Tibial nerve (tissue), 4 donors: ENCODE measurements at places on chromosomes 4 and X. TPM values are rescaled to one million over a fixed set of nuclear protein-coding genes. Genes with fewer than 3 reads are reported as not detected.
A peak's percentile ranks its signal among the peaks of the same experiment; 100 is the strongest.

- no peak for DNase-seq
Measured at GRCh38 chr4:29066861-29067260, 1653.3 kb upstream of the PCDH7 start.

DNA sequence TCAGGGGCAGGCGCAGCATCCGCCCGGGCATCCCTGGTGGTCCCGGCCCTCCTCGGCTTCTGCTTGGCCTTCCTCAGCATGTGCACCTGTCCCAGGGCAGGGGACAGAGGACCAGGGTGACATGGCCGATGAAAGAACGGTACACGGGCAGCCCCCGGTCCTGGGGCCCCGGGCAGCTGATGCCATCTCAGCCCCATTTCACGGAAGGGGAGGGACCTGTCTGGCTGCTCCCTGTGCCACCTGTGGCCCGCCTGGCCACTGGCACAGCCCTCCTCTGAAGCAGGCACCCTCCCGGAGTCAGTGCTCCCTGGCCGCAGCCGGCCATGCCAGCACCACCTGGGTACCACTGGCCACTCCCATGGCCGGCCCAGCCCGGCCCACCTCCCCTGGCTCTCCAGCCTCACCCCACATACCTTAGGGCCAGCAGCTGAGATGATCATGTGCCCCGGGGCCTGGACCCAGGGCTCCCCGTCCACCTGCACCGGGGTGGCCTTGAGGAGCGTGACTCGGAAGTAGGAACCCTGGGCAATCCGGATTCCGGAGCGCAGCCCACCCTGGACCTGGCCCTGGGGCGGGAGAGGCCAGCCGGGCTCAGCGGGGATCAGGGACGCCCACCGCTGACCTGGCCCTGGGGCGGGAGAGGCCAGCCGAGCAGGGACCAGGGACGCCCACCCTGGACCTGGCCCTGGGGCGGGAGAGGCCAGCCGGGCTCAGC is 12.6 kb downstream of the DGKQ start:
- DNase-seq, result no peak

DNA sequence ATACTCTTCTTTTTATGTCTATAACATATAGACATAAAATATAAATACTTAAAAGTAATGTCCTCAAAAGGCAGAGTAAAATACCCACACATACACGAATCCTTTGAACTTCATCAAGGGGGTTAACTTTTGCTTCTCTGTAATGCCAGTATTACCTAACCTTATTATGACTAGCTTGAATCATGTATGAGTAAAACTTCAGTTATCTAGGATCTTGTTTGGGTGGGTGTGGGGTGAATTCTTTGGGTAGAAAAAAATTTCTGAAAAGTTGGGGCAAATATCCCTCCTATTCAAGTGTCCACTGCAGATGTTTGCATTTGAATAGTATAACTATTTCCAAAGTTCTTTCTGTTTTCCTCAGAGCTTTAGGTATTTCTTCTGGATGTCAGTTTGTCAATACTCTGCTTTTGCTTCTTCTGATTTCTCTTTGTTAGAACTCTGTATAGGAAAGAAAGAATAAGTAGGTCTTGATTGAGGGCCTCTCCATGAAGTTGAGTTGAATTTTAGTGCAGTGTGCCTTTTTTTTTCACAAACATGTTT is 173.8 kb downstream of the ADGRL3 start:
- no peak for DNase-seq

TRIM60 gene
- total RNA-seq, result not detected

- no peak for DNase-seq
Measured at GRCh38 chrX:119374736-119375135, 24.4 kb upstream of the SLC25A43 start.

DNA sequence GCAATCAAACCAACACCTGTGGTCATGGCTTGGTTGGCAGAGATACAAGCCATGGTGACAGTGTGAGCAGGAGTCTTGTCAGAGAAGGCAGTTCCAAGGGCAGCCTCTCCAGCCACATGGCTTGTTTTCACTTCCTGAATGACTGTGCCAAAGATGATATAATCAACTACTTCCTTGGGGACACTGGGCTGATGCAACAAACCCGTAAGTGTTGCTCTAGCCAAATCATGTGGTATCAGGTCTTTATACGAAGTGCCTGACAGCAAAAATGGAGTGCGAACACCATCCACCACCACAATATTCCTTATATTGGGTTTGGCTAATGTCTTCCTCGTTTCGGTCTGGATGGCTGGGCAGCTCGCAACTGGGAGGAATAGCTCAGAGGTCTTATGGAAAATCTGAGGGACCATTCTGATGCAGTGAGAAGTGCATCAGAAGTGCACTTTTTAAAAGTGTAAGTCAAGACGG is 922.0 kb downstream of the NLGN4X start:
- DNase-seq, result no peak

GRCh38 chr4:46329118-46329976 is 60.6 kb downstream of the GABRA2 start:
- DNase-seq, result peak; percentile 12

- no peak for DNase-seq
Measured at GRCh38 chr4:182400081-182400480, 156.9 kb downstream of the TENM3 start.

BEX1 gene
- not detected for total RNA-seq

DNA sequence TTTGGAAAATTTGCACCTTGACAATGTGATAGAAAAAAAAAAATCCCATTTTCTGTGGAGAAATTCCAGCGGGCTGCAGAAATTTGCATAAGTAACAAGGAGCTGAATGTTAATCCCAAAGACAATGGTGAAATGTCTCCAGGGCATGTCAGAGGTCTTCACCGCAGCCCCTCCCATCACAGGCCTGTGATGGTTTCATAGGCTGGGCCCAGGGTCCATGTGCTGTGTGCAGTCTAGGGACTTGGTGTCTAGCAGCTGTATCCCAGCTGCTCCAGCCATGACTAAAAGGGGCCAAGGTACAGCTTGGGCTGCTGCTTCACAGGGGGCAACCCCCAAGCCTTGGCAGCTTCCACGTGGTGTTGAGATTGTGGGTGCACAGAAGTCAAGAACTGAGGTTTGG is 85.2 kb downstream of the ADGRA3 start:
- DNase-seq, result no peak

DNA sequence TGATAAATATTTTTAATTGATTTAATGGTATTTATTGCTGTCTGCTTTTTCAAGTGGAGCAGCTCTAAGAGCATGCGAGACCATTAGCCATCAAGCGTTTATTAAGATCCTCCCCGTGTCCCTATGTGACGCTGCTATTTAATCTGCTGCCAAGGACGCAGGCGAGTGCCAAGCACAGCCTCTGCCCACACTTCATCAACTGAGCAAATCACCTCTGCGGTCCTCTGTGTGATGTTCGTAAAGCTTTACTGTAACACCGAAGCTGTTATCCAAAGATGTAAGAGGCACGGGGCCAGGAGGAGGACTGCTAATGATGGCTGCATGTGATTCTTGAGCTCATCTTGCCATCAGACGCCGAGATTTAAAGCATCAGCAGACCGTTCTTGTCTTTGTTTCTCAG is 79.5 kb downstream of the STOX2 start:
- DNase-seq, result no peak

AMOT gene
- 22.1 TPM for total RNA-seq

GRCh38 chrX:43878906-43879526 is 3.2 kb downstream of the MAOB start:
- no peak for DNase-seq

MYOZ2 gene
- 0.30 TPM for total RNA-seq

DNA sequence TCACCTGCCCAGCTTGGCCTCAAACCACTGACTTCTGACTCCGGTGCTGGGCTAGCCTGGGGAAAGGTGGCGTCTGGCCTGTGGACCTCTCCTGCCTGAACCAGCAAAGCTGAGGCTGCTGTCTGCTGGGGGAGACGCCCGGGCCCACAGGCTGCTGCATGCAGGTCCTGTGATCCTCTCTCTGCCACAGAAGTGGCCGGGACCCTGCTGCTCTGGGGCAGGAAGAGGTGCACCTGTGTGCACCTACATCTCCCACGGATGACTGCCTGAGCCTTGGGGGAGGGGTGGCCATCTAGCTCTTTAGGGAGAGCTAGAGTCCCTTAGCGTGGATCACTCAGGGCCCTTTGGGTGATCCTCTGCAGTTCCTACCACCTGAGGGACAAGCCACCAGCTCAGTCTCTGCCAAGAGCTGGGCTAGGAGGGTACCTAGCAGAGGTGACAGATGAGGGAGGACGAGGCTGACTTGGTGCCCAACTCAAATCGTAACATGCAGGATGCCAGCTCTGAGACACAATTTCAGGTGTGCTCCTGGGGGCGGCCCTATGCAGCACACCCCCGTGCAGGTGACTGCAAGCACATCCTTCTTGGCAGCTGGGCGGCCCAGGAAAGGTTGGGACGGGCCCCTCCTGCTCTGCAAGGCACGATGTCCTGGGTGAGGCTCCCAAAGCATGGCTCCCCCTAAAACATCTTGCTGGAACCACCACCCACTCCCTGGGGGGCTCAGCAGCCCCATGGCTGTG is 22.5 kb downstream of the LETM1 start:
- DNase-seq, result no peak

- no peak for DNase-seq
Measured at GRCh38 chrX:54043541-54044125, 640 bp downstream of the PHF8 start.

S100P gene
- total RNA-seq, result not detected

VCX gene
- not detected for total RNA-seq

GRCh38 chr4:41881981-41882624 is 53.1 kb upstream of the TMEM33 start:
- no peak for DNase-seq

- DNase-seq, result no peak
Measured at GRCh38 chrX:109997786-109998452, 5.0 kb upstream of the TMEM164 start.

DNA sequence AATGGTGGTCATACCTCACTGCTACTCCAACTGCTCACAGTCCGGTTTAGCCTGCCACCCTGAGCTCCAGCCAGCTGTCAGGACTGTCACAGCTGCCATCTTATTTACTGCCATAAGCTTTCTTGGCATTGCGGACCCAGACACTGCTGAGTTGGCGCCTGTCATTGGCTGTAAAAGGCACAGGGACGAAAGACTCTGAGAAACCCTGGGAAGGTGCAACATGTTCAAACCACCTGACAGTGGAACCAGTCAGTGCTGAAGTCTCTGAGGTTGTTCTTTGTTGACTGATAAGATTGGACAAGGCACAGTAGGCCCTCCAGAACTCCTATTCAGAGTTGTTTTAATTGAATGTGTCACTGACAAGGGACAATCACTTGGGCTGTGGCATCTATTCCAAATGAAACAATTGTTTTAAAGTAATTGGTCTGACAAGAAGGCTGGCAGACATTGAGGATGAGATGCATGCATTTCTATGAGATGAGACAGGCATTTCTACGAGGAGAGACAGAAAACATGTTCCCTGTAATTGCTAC is 927.8 kb downstream of the STPG2 start:
- DNase-seq, result no peak

- no peak for DNase-seq
Measured at GRCh38 chrX:119755981-119756533, 2.3 kb upstream of the SOWAHD start.

- no peak for DNase-seq
Measured at GRCh38 chr4:36772154-36772516, 472.4 kb upstream of the NWD2 start.

DNA sequence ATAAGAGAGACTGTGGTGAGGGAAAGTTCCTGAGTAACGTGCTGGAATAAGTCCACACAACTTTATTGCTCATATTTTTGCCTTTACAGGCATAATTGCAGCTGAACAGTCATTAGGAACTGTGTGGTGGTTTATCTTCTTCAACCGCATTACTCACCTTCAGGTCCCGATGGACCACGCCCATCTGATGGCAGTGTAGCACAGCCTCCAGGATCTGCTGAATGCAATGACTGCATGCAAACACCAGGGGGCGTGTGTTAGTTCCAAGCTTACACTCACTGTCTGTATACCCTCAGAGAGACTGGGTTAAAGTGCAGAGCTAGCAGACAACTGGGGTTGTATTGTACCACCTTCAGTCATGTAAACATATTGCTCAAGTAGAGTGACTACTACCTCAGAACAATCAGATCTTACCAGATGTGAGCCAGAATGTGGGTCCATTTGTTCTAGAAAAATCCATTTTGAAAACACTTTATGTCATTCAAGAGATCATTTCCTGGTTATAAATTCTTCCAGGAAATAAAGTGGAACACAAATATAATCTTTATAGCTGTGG is 214.0 kb downstream of the CAMK2D start:
- DNase-seq, result peak; percentile 76

- DNase-seq, result no peak
Measured at GRCh38 chr4:159006202-159006601, 96.7 kb upstream of the RAPGEF2 start.

- no peak for DNase-seq
Measured at GRCh38 chrX:10769696-10770619, 149.6 kb upstream of the MID1 start.

- no peak for DNase-seq
Measured at GRCh38 chrX:10906866-10907265, 204.3 kb upstream of the HCCS start.

- DNase-seq, result no peak
Measured at GRCh38 chr4:108813261-108813660, 50.4 kb upstream of the ETNPPL start.

CCSER1 gene
- total RNA-seq, result 4.0 TPM

DNA sequence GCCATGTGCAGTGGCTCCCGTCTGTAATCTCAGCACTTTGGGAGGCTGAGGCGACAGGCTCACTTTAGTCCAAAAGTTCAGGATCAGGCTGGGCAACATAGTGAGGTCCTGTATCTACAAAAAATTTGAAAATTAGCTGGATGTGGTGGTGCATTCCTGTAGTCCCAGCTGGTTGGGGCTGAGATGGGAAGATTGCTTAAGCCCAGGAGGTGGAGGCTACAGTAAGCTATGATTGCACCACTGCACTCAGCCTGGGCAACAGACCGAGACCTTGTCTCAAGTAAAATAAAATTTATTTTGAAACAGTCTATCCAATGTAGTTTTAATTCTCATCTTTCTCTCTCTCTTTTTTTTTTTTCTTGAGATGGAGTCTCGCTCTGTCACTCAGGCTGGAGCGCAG is 21.1 kb downstream of the RBM10 start:
- no peak for DNase-seq

DNA sequence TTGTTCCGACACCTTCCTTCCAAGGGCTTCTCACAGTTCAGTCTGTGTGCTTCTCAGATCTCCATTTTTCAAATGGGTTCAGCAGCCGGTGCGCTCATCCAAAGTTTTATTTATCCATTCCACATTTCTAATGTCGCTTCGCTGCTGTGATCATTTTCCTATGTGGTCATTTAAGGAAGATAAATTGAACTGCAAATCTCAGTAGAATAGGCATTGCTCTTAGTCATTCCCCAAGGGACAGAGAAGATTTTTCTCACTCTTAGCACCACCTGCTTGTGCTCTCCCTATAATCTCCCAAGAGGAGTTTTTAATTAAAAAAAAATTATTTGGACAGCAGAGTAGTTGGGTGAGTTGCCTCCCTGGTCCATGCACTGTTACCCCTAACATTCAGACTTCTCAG is 278.9 kb upstream of the GATB start:
- DNase-seq, result no peak
